Calu3 (cell line): ENCODE measurements at places on chromosomes 3 and 15. TPM values are rescaled to one million over a fixed set of nuclear protein-coding genes. Genes with fewer than 3 reads are reported as not detected.

DNA sequence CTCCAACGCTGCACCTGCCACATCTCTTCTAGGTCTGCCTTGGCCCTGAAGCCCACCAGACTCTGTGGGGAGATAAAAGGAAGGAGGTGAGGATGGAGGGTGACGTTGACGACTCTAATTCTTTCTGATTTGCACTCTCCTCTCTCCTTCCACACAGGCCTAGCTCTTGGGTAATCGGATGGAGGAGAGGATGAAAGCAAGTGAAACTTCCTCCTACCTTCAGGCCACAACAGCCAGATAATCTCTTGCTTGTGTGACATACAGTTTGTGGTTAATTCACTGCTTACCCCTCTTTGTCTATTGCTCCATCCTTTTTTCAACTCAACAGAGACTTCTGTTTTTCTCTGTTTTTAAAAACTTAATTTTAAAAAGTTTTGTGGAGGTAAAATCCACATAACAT lies 208.1 kb downstream of the SV2B start:
- no peak overlapping the region for H3K27ac ChIP-seq
- no peak for DNase-seq
- H3K4me1 ChIP-seq = no peaks in the 10 kb centered on the region

GRCh38 chr3:183924956-183925355 lies 40.3 kb upstream of the PARL start:
- no peaks in the 10 kb centered on the region for H3K27me3 ChIP-seq
- no peak overlapping the region for H3K4me3 ChIP-seq
- DNase-seq = no peak
- H3K4me1 ChIP-seq = peaks cover 7% of the 10 kb centered on the region
- H3K27ac ChIP-seq = no peak overlapping the region
- no peaks in the 10 kb centered on the region for H3K36me3 ChIP-seq

EPB42 gene
- total RNA-seq = not detected in 2 replicates

- H3K36me3 ChIP-seq = no peaks in the 10 kb centered on the region
- H3K4me3 ChIP-seq = no peak overlapping the region
- no peaks in the 10 kb centered on the region for H3K27me3 ChIP-seq
Measured at GRCh38 chr3:100957261-100957986, 35.8 kb downstream of the ABI3BP start.

DNA sequence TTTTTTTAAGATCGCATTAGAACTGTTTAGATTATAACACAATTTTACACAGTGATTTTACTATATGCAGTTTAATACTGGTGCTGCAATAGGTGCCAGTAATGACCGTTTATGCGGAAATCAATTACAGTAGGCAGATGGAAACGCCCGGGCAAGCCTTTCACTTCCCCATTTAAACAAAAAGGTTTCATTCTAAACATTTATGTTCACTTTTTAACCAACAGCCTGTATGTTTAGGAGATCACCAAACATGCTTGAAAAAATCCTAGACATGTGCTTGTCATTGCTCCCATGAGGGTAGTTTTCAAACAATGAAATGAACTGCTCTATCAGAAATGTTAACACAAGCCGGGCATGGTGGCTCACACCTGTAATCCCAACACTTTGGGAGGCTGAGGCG lies 2.7 kb downstream of the BNIP2 start:
- H3K27ac ChIP-seq = no peak overlapping the region
- H3K36me3 ChIP-seq = peaks cover 68% of the 10 kb centered on the region
- DNase-seq = no peak
